Kasumi-1 (cell line): ENCODE measurements at places on chromosomes 5 and 9.

DNA sequence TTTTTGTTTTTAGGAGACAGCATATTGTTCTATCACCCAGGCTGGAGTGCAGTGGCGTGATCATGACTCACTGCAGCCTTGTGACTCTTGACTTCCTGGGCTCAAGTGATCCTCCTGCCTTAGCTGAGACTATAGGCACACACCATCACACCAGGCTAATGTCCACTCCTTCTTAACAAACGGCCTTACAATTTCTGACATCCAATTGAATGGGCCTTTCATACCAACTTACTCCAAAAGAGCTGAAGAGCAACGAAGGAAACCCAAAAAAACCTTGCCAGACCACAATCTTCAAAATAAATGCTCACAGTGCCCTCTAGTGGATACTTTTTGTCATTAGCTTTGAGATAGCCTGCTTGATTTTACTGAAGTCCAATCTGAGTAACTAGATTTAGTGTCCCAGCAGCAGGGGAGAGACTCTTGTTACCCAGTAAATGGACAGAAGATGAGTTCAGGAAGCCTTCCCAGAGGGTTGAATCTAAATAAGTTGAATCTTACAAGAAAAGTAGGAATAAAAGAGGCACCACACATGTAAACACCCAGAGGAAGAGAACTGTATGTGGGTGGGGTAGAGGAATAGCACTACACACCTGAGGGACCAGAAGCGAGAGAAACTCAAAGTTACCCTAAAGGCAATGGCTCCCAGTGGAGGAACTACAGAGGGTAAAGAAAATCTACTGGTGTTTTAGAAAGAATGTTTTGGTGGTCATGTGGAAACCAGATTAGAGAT lies 9.3 kb downstream of the ZNF622 start:
- peak; percentile 70 for DNase-seq

DNA sequence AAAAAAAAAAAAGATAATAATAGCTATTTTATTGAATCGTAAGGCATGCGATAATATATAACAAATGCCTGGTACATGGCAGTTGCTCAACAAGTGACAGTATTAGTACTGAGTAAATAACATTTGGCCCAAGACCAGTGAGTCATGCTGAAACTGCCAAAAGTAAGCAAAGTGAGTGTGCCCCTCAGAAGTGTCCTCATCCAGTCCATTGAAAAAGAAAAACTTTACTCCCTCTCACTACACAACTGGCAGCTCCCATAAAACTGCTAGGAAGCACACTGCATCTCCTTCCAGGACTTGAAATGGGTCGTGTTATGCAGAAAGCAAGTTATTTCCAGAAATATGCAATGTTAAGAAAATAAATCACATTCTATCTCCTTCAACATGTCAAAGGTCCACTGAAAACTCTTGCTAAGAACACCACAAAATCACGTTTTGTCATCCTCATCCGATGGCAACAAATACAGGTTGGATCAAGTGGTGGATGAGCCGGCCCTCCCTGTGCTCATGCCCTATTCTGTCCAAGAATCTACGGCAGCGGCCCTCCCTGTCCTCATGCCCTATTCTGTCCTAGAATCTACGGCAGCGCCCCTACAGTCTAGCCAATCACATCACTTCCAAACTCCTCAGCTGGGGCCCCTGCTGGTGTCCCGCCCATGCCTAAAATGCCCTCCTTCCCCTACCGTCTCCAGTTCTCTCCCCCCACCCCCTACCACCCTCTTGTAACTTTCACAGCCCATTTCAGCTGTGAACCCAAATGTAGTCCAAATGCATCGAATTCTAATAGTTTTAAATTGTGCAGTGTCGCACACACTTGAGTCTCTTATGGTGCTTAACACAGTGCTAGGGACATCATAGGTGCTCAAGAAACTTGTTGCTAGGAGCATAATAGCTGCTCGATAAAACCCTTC lies 12.5 kb downstream of the PTCH1 start:
- no peak for DNase-seq

GRCh38 chr5:173056783-173057061 lies 570 bp downstream of the CREBRF start:
- DNase-seq = no peak

- peak; percentile 50 for DNase-seq
These were observed 4.0 kb upstream of the MYORG start for GRCh38 chr9:34380511-34381315.

DNA sequence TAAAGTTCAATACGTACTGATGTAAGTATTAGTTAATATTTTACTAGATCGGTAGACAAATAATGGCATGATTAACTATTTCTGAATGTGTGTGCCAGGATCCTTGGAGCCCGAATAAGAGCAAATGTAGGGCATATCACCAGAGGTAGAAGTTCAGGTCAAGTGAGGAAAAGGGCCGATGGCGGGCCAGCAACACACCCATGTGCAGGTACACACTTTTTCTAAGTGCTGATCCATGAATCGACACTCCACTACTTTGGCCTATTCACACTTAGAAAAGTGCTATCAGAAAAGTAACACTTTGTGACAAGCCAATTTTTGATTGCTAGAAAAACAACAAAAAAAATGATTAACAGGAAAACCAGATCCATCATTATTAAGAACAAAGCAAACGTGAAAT lies 150.3 kb downstream of the AUH start:
- no peak for DNase-seq

DNA sequence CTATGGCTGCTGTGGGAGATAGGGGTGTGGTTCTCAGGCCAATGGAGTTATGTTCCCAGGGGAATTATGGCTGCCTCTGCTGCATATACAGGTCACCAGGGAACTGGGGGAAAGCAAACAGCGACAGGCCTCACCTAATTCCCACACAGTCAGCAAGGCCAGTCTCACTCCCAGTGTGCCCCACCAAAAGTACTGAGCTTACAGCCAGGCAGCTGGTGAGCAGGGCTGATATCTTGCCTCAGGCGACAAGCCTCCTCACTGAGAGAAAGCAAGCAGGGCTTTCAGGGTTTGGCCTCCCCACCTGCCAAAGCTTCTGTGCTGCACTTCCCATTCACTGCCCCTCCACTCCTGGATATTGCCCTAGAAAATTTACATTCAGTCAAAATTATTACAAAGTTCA lies 273.8 kb upstream of the TARS1 start:
- no peak for DNase-seq
